ENCODE measurements at places on chromosomes 16 and 17.

DNA sequence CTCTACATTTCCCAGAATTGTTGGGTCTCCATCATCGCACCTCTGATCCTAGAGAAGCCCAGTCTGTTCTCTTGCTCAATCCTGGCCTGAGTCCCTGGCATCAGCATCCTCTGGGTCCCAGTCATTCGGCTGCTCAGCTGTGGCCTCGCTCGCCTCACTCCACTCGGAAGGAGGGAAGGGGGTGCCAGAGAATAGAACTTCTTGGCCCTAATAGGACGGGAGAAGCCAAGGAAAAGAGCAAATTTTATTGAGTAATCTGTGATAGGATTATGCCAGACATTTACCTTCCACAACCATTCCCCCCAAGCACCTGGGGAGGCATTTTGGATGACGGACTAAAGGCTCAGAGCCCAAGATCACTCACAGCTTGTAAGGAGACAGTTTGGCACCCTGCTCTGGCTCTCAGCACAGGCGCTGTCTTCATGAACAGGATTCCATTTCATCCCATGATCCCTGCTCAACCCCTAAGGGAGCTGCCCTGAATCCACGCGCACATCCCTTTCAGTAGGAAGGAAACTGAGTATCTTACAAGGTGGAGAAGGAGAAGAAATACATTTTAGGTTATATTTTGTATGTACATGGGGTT lies 498 bp upstream of the CLEC10A start:
- DNase-seq: no peak

DNA sequence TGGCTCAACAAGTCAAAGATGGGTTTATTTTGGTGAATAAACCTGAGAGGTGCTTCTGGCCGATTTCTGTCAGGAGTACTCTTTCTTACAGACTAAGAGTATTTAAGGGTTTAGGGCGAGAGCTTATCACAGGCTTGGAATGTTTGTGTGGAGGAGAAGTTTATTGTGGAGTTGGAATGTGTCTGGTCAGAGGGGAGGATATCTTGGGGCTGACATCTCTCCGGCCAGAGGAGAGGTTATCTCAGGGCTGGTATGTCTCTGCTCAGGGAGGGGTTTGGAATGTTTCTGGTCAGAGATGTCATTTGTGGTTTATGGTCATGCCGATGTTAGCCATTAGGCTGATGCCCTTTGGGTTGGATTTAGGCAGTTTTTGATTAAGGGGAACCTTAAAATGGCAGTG lies 236.4 kb upstream of the EEF2KMT start:
- DNase-seq: no peak

GRCh38 chr17:61261001-61261637 lies 138.5 kb upstream of the TBX2 start:
- no peak for DNase-seq

DNA sequence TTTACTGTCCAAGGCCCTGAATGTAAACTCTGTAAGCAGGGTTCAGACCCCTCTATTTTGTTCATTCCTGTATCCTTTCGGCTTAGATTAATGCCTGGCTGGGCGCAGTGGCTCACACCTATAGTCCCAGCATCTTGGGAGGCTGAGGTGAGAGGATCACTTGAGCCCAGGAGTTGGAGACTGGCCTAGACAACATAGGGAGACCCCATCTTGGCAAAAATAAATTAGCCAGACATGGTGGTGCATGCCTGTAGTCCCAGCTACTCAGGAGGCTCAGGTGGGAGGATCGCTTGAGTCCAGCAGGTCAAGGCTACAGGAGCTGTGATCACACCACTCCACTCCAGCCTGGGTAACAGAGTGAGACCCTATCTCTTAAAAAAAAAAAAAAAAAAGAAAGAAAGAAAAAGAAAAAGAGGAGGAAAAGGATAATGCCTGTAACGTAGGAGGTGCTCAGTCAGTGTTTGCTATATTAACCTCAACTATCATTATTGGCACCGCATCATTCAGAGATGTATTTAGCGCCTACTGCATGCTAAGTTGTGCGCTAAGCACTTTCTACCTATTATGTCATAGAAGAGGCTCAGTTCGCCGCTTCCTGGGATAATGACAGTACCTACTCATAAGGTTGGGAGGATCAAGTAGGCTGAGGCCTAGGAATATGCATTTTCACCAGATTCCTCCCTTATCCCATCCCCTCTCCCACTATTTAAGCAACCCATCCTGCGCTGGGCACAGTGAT lies 5.0 kb downstream of the SOCS1 start:
- no peak for DNase-seq

- DNase-seq: no peak
Measured at GRCh38 chr17:68468788-68469187, 11.5 kb upstream of the WIPI1 start.

DNA sequence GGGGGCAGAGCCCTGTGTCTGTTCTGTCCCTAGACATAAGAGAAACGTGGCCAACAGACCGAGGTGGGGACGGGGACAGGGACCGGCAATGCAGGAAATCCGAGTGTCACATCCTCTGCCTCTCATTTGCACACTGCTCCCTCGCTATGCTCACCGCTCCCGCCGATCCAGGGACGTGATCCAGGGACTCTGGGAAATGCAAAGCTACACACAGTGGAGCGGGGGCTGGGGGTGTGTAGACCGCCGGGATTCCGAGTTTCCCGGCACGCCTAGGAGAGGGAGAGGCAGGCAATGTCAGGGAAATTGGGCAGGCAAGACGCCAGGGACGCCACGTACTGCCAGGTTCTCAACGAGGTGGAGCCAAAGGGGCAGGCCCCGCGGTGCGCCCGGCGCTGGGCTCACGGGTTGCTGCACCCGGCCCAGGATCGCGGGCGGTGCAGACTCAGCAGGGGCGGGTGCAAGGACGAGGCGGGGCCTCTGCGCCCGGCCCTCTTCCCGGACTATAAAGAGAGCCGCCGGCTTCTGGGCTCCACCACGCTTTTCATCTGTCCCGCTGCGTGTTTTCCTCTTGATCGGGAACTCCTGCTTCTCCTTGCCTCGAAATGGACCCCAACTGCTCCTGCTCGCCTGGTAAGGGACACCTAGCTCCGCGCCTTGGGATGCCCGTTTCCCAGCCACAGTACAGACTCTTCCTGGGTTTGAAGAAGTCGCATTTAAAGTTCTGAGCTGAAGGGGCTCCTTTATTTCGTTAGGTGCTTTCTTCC lies at the start of gene MT1X:
Gene MT1X (plus strand): TSS at position 532 of the 764 bp plus-strand sequence. CDS start 71 bp downstream, at position 603.
- peak; percentile 85 for DNase-seq

- DNase-seq: no peak
Measured at GRCh38 chr16:71590584-71590983, 13.7 kb upstream of the TAT start.

GRCh38 chr16:85473909-85474620 lies 139.1 kb upstream of the GSE1 start:
- no peak for DNase-seq

DNA sequence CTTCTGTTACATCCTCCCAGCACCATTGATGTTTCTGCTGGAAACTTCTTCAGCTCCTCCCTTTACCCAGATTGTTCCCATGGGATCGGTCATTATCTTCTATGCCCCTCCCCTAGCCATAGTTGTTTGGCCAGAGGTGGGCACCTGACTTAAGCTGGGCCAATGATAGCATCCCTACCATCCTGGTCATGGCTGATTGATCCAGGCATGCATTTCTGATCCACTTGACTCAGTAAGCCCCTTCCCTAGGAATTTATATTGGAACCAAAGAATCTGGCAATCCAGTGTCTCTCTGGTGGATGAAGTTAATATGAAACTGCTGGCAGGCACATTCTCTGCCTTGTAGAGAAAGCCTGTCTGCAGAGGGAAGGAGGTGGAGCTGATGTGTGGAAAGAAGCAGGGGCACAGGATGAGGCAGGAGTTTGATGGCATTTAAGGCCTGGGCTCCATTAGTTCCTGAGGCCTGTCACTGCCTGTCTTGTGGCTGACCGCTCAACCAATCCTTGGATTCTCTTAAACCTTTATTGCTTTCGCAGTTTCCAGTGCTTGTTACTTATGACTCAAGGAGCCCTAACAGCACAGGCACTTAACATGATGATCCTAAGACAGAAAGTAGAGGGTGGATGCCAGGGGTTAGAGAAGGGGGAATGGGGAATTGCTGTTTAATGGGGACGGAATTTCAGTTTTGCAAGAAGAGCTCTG lies 152.4 kb downstream of the ABCC12 start:
- no peak for DNase-seq

DNA sequence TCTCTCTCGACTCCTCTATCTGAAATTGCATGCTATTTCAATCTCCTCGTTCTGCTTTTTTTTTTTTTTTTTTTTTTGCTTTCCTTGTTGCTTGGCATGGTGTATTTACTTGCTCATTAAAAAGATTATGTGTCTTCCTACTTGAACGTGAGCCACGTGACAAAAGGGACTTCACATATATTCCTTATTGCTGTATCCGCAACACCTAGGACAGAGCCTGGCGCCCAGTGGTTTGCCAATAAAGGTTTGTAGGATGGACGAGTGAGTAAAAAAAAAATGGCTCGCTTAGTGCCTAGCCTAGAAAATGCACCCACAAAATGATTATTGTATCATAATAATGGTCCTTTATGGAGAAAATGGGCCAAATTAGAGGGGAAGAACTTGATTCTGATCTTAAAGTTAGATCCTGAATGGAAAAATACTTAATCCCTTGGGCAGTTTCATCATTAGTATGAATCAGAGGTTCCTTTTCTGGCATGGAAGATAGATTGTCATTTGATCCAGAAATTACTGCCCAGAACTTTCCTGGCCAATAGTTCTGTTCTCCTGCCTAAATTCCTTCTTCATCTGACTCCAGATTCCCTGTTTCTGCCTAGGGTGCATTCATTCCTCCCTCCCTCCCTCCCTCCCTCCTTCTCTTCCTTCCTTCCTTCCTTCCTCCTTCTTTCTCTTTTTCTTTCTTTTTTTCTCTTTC lies 13.6 kb upstream of the TMEM220 start:
- no peak for DNase-seq

DNA sequence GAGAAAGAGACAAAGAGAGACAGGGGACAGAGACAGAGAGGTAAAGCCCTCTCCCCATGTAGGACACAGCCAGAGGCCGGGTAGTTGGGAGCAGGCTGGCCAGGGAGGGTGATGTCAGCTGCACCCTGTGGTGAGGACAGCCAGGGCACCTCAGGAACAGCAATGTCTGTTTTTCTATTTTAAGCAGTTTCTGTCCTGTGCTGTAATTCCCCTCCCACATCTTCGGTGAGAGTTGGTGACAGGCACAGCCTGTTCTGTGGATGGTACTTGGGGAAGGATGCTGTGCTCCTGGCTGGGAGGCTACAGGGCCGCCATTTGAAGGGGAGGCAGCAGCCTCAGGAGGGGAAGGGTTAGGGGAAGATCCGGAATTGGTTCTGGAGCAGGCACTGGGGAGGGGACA lies 163.5 kb downstream of the SDK2 start:
- no peak for DNase-seq

DNA sequence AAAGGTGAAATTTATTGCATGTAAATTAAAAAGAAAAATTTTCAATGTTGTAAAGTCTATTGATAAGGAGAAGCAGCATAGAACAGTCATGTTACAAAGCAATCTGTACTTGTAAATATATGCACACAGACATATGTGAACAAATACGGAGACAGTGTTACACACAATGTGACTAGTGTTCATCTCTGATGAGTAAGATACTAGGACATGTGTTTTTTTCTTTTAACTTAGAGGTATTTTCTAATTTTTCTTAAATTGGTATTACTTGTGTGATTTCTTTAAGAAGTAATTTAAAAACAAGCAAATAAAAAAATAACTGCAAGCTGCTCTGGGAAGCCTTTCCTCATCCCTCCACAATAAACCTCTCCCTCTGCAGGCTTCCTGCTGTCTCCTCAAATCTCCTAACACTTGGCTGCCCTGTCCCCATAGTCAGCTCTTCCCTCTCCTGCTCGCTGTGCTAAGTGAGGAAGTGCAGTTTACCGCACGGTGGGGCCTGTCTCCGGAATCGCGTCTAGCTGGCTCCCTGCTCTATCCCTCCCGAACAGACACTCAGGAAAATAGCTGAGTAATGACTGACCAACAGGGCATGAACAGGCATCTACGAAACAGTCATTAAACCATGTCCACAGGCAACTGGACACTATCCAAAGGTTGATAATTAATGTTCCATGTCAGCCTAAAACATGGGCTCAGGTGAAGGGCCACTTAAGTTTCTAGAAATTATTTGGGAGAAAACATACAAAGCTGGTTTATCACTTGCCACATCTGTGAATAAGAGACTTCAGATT lies 35.9 kb downstream of the CMTM4 start:
- DNase-seq: peak; percentile 24

GRCh38 chr16:88803264-88803987 lies at the start of gene CDT1:
CDT1 (plus strand) TSS chr16:88803789; CDS start chr16:88803832, 43 bp downstream.
- peak; percentile 77 for DNase-seq

- peak; percentile 83 for DNase-seq
Measured at GRCh38 chr17:15171167-15172047, 93.7 kb downstream of the PMP22 start.

DNA sequence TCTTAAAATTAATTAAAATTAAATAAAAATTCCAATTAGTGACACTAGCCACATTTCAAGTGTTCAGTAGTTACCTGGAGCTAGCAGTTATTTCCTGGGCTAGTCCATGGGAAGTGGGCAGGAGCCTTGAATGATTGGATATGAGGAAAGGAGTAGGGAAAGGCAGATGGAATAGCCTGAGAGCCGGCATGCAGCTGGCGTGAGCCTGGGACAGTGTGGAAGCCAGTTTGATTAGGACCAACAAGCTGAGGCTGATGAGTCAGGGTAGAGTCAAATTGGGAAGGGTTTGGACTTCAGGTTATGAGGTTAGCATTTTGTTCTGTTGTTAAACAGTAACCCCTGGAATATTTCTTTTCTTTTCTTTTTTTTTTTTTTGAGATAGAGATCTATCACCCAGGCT lies 15.3 kb upstream of the GNA13 start:
- no peak for DNase-seq

- DNase-seq: no peak
Measured at GRCh38 chr16:47779201-47780016, 318.3 kb downstream of the PHKB start.

DNA sequence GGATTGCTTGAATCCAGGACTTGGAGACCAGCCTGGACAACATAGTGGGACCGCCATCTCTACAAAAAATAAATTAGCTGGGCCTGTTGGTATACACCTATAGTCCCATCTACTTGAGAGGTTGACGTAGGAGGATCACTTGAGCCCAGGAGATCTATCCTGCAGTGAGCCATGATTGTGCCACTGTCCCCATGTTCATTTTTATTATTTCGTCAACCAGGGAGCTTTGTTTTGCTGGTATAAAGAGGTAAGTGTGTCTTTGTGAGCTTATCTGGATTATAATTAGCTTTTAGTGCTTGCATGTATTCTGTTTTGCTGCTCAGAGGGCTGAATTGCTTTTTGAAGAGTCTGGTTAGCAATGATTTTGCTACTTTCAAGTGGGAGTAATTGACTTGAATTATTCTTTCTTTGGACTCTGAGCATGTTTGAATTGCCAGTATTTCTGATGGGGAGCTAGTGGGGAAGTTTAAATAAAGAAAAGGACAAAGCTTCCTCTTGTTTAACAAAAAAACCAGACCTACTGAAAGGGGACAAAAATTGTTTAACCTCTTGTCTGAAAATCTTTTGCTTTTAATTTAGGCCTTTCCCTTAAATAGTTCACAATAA lies 31.6 kb upstream of the BCAS3 start:
- no peak for DNase-seq

GRCh38 chr17:7119314-7119713 lies 4.7 kb upstream of the ASGR2 start:
- peak; percentile 44 for DNase-seq
